ENCODE measurements at places on chromosomes 5 and 9.
A peak's percentile ranks its signal among the peaks of the same experiment; 100 is the strongest.

DNA sequence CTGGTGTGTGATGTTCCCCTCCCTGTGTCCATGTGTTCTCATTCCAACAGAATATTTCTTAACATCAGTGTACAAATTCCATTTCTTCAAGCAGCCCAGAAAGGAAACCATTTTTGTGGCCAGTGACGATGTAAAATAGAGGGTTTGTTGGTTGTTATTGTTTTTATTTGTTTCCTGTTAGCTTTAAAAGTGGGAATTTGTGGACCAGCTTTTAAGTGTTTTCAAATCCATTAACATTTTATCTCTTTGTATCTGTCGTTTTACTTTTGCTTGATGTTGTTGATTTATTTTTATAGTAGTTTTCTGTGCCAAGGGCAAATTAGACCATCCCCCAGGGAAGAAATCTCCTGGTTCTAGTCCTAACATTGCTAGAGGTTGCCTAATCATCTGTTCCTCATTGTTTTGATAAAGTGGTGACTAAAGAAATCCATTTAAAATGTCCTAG is 100.0 kb downstream of the GDNF start:
- DNase-seq: no peak

GRCh38 chr5:38284384-38284783 is 26.0 kb downstream of the EGFLAM start:
- no peak for DNase-seq

DNA sequence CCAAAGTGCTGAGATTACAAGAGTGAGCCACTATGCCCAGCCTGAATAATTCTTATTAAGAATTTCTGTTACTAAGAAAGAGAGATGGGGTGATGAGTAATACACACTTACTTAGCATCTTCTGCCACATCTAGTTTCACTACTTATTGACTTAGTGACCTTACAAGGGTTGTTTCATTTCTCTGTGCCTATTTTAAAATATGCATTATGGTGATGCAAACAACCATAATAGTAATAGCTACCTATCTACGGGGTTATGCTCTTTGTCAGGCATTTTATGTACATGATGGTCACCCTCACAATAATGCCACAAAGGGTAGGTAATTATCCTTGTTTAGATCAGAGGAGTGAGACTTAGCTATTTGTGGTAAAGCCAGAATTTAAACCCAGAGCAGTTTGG is 499.0 kb upstream of the SGCD start:
- DNase-seq: no peak

- DNase-seq: no peak
Observed at GRCh38 chr9:113219969-113220368, 1.1 kb downstream of the FKBP15 start.

DNA sequence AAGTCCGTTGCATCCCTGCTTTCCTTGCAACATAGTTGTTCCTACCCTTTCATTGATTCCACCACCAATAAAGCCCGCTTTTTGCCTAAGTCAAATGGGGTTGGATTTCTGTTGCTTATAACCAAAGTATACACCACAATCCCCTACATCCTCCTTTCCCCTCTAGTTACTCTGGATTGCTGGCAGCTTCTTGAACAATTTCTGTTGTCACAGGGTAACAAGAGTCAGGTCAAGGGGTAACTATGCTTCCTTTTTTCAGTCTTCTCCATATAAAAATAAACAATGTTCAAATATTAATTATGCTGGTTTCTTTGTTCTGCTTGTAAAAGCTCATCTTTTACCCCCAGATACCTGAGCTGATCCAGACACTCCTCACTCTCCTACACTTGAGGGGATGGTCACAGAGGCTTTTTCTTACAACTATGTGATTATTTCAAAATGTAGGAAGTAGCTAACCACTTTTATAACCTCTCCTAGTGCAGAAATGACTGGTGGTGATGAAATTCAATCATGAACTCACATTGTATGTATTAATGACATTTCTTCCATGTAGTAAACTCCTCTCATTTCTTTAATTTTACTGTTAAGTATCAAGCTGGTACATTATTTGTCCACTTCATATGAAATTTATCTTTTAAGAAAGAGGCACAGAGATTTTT is 136.5 kb downstream of the SNX18 start:
- no peak for DNase-seq

GRCh38 chr9:133531293-133531692 is 3.2 kb upstream of the ADAMTSL2 start:
- DNase-seq: no peak

DNA sequence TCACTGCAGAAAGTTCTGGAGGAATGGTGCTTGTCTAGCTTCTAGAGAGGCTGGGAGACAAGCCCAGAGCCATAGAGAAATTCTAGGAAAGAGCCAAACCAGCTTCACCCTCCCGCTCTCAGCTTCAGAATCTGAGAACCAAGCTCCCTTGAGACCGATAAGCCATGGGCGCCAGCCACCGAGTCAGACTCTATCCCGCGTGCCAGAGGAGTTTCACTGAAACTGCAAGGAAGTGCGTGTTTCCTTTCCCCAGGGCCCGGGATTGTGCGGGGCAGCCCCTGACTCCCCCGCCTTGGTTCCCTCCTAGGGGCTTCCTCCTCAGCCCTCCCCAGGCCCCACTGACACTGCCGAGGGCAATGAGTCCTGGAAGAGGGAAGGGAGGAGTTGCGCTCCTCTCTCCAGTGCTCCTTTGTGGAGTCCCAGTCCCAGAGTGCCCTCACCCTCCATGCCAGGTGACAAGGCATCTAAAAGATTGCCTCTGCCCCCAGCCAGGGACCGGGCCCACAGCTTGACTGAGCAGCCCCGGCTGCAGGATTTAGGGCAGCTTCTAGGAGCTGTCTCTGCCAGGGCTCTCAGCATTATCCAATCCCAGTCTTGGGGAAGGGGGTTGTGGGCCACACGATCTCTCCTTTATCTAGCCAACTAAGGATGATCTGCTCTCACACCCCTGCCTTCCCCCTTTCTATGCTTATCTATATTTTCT is 18.4 kb upstream of the TCF7 start:
- no peak for DNase-seq

- no peak for DNase-seq
Observed at GRCh38 chr5:124212934-124213333, 533.5 kb downstream of the ZNF608 start.

GRCh38 chr5:159548517-159548916 is 218.2 kb upstream of the IL12B start:
- no peak for DNase-seq

DNA sequence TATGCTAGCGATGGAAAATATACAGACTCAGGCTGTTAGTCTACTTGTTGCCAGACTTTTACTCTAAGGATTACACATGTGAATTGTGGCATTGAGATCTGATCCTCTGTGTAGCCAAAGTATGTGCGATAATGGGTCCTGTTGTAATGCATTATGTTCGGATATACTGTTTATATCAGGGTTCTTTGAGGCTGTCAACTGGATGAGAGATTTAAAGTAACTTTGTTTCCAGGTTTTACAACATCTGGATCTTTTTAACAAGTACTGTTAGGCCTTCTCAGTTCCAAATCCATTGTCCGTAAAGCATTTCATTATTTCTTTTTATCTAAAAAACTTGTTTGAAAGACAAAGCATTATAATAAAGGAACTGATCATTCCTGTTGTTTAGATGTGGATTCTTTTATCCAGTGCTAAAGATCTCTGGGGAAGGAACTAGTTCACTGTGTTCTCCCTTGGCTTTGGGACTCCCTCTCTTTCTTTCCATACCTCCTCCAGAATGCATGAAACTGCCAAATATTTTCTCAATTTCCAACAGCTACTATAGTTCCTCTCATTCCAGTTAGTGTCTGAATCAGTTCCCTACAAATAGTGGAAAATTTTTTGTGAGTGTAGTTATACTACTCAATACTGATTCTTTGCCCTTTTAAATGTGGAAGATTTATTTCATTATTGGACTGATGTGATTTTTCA is 68.8 kb downstream of the HACD4 start:
- DNase-seq: no peak

- DNase-seq: peak; percentile 95
Observed at GRCh38 chr9:91953718-91954117, 3.7 kb upstream of the ROR2 start.

DNA sequence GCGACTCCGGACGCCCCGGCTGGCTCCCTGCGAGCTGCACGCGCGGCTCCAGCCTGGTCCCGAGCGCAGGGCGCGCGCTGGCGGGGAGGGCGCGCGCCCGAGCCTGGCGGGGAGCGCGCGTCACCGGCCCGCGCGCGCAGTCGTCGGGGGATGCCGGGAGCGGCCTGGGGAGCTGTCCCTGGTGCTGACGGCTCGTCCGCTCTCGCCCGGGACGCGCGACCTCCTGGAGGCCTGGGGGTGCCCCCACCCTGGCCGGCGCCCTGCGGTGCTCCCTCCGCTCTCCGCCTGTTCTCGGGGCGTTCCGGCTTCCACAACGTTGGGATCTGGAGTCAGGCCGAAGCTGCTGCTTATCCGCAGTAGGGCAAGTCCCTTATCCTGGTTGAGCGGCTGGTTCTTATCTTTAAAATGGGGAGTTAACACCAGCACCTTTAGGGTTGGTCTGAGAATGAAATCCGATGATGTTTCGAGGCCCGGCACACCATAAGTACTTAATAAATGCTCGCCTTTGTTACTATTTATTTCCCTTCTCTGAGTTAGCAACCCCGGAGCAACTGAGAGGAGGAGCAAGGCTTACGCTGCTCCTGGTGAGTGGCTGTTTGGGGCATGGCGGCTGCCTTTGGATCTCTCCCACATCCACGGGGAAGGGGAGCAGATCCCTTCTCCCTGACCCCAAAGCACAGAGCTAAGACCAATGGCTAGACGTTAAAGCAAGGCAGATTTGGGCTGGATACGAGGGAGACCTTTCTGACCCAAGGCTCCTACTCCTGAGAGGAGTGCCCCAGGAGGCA is at the start of gene FAM163B:
Gene FAM163B (minus strand): TSS at position 79 of the 788 bp plus-strand sequence. CDS start 29,166 bp downstream, outside the sequence.
- DNase-seq: peak; percentile 58

DNA sequence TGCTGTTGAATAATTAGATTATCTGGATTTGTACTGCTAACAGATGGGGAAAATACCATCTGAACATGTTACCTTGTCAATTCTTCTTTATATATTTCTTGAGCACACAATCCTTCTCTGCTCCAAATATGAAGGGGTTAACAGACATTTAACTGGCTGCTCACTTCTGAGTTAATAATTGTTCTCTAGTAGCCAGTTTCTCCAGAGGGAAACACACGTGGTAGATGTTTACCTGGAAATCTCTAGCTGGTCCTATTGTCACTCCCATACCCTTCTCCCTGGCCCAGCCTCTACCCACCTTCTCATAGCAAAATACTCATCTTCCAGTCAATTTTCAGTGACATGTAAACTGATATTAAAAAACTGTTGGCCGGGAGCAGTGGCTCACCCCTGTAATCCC is 101.5 kb upstream of the ZNF462 start:
- no peak for DNase-seq

GRCh38 chr9:17236147-17236546 is 101.3 kb downstream of the CNTLN start:
- DNase-seq: peak; percentile 9

DNA sequence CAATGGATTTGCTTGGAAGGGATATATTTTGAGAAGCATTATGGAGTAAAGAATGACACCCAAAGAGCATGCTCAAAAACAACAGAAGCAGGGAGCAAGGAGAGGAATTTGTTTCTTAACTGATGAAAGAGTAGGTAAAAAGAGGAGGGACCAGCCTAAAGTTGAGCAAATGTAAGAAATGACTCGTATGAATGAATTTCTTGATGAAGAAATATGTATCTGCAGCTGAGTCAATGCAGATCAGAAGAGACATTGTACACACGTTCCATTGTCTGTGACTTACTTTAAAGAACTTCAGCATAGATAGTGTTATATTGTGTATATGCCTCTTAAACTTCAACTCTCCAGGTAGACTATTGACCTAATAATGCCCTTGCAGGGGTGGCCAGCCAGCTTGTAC is 112.7 kb upstream of the NREP start:
- no peak for DNase-seq

DNA sequence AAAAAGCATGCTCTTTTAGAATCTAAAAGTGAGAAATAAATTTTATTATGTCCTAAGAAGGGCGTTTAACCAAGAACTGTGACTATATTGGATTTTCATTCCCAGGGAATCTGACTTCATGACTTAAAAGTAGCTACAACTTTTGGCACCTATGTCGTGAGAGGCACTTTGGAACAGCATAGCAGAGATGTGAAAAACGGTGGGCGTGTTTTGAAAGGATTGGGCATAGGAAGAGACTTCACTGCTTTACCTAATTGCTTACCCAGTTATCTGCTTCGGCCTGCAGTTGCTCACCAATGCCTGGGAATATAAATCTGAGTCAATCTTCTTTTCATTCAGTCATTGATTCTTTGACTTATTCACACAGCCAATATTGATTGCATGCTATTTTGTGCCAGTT is 363.4 kb downstream of the DNAH5 start:
- no peak for DNase-seq

- no peak for DNase-seq
Observed at GRCh38 chr9:75105019-75105540, 16.8 kb downstream of the OSTF1 start.

- DNase-seq: no peak
Observed at GRCh38 chr5:120098902-120099535, 365.1 kb upstream of the PRR16 start.

GRCh38 chr5:176994460-176995121 is 12.0 kb downstream of the UIMC1 start:
- no peak for DNase-seq

- DNase-seq: no peak
Observed at GRCh38 chr5:5613261-5613990, 190.9 kb downstream of the ICE1 start.

DNA sequence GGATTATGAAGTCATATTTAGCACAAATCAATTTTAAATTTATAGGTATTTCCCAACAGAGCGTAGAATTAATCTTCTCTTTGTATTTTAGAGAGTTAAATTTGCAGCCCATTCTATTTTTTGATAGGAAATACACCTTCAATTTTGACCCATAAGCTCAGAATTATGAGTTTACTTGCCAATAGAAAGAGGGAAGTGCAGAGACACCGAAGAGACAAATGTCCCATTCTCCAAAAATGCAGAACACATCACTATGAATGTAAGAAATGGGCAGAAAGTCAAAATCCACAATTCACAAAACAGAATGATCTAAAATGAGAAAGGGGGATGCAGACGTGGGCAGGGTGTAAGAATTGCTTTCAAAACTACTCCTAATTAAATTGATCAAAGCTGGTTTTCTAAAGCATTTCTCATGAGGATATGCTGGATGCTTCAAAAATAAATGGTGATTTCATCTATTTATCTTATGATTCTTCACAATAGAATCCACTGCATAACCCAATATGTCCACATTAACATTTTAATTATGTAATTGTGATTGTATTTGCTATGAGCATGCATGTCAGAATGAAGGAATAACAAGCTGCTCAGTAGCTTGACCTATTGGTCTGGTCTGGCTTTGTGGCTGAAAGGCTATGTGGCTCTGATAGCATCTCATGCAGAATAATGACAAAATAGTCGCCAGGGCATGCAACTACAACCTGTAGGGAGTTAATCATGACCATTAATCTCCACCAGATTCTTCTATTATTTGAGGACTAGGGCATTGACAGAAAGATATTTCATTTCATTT is 550.1 kb upstream of the CDH18 start:
- DNase-seq: no peak

GRCh38 chr5:127758766-127759283 is 55.6 kb downstream of the CCDC192 start:
- no peak for DNase-seq

DNA sequence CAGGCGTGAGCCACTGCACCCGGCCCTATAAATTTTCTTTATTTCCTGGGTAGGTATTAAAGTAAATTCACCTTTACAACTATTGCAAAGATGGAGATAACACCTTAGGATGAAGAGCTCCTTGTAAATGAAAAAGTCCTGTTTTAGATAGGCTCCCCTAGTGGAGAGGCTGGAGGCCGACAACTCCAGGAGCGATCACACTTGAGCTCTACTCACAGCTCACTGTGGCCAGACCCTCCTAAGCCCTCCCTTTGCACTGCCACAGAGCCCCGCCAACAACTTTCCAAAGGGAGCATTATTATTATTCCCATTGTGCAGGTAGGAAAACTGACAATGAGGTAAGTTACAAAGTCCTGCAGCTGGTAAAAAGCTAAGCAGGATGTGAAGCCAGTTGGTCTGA is 139.1 kb upstream of the ERCC6L2 start:
- no peak for DNase-seq

Data from NCI-H774 (cell line).